ENCODE measurements at places on chromosomes 1 and 21.

- DNase-seq, result no peak
Observed at GRCh38 chr1:183368213-183369108, 49.7 kb downstream of the NMNAT2 start.

DNA sequence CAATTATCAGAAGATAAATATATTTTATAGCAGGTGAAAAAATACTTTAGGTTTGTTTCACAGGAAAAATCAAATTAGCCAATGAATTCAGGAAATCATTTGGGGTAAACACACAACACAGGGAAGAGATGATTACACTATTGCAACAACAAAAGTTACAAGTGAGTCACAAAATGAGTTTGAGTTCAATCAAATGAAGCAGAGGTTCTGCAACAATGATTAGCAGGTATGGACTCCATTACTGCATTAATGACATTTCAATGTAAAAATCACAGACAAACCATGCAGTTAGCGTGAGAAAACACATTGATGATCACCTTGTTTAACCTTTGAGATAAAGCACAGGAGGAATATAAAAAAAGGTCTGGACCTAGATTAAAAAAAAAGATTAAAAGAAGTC lies 9.7 kb downstream of the ADGRL4 start:
- DNase-seq, result no peak

DNA sequence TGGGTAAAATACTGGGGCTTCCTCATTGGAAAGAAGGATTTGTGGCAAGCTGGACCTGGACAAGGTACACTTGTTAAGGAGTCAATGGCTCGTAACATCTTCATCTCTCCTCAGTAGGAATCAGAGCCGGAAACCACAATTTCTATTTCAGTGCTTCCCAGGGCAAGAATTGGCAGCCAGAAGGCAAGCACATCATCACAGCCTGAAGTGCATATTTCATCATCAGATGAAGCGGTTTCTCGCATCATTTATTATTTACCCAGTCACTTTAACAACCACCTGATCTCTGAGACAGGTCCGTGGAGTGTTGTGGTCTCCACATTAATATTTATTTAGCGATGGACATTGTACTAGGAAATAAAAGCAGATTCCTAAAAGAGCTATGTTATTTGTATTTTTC lies 55.0 kb downstream of the KCNJ15 start:
- no peak for DNase-seq

- DNase-seq, result no peak
Observed at GRCh38 chr1:241635556-241636152, 4.5 kb downstream of the CHML start.

- no peak for DNase-seq
Observed at GRCh38 chr1:156293098-156293434, 2.4 kb downstream of the GLMP start.

GRCh38 chr1:17216078-17216477 lies 11.2 kb downstream of the PADI1 start:
- no peak for DNase-seq

DNA sequence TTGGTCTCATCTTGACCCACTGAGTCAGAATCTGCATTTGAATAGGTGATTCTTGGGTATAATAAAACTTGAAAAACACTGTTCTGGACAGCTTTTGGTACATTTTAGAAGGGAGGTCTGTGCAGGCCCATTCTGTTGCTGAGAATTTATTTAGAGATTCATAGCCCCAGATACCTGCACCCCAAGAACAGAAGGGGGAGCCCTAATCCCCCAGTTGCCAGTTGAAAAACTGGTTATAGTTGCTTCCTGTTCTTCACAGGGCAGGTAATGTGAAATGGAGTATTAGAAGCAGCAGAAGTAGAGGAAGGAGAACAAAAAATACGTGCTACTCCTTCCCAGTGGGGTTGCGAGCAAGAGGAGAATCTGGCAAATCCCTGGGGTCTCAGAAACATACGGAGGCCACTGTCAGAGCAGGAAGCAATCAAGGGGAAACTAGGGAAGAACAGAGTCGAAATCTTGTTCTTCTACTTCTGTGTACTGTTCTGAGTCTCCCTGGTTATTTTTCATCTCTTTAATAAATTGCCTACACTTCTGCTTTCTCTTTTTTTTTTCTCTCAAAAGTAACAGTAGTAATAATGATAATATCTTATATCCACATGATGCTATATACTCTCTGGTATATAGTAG lies 4.6 kb upstream of the CLCA2 start:
- DNase-seq, result no peak

DNA sequence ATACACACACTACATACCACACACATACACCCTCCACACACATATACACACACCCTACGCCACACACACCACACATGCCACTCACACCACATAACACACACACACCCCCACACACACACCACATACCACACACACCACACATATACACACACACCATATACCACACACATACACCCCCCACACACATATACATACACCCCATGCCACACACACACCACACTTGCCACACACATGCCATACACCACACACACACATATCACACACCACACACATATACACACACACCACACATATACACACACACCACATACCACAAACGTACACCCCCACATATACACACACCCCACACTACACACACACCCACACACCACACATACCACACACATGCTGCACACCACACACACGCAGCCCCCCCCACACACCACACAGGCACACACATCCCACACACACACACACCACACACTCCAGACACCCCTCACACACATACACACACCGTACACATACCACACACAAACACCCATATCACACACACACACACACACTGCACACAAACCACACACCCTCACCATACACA lies 76.7 kb upstream of the TMPRSS2 start:
- DNase-seq, result no peak

DNA sequence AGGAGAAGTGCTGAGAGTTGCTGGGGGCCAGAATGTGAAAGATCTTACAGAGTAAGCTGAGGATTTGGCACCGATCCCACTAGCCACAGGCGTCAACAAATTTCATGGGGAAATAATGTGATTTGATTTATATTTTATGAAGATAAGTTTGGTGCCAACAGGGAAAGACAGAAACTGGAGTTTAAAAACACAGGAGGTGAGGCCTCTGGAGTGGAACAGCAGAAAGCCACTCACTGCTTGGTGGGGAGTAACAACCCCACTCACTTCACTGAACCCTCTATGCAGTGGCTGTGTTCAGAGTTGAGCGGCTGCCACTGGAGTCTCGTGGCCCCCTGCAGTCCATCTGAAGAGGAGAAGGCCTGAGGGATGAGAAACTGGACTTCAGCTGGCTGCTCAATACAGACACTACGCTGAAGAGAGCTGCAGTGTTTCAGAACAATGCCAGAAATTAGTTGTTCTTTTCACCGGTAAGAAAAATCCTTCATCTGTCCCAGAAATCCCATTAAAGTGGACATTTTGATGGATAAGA lies 48.0 kb upstream of the RXRG start:
- DNase-seq, result no peak

DNA sequence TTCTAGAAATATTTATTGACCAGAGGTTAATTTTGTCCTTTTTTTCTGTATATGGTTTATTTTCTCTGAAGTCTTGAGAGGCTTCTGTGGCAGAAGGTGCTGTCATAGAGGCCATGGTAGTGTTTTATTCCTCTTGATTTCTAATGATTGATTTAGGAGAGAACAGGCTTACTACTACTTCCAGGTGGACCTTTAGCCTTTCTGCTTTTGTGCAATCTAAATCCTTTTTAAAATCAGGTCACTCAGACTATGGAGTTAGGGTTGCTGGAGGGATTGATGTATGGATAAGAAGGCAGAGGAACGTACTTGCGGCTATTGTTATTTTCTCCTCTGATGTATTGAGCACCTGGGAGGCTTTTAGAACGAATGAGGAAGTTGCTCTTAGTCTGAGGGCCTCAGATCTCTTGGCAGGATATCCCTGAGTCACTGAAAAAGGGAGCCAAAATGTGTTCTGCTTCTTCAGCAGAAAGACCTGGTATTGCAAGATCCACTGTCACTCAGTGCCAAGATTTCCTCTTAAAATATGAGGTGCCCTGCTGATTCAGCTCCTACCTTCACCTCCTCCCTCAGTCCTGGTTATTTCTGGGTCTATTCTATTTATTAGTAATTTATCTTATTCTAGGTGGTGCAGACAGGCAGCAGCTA lies 277.4 kb downstream of the ZNF648 start:
- DNase-seq, result no peak

GRCh38 chr1:54997711-54997986 lies 1.1 kb upstream of the BSND start:
- DNase-seq, result no peak

DNA sequence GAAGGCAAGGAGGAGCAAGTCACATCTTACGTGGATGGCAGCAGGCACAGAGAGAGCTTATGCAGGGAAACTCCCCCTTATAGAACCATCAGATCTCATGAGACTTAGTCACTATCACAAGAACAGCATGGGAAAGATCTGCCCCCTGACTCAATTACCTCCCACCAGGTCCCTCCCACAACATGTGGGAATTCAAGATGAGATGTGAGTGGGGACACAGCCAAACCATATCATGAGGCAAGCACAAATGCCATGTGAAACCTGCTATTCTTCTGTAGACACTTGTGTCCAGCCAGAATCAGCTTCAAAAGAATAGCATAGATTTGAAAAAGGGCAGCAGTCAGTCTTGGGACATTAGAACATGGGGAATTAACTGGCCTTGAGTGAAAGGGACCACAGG lies 32.2 kb upstream of the UBE2U start:
- no peak for DNase-seq

GRCh38 chr1:155437405-155437804 lies 116.7 kb downstream of the RUSC1 start:
- DNase-seq, result no peak

- DNase-seq, result no peak
Observed at GRCh38 chr1:16139473-16139962, 16.4 kb downstream of the EPHA2 start.

DNA sequence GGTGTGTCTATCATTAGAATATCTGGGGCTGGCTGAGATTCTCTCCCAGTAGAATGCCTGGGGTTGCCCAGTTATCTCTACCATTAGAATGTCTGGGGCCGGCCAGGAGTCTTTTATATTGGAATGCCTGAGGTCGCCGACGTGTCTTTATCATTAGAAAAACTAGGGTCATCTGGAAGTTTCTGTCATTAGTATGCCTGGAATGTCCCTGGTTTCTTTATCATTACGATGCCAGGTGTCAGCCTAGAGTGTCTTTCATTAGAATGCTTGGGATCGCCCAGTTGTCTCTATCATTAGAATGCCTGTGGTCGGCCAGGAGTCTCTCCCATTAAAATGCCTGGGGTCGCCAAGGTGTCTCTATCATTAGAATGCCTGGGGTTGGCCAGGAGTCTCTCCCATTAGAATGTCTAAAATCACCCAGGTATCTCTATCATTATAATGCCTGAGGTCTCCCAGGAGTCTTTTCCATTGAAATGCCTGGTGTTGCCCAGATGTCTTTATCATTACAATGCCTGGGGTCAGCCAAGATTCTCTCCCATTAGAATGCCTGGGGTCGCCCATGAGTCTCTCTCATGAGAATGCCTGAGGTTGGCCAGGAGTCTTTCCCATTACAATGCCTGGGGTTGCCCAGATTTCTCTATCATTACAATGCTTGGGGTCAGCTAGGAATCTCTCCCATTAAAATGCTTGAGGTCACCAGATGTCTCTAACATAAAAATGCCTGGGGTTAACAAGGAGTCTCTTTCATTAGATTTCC lies 53.2 kb downstream of the RNF187 start:
- no peak for DNase-seq

GRCh38 chr1:189350983-189351616 lies 1126.6 kb downstream of the BRINP3 start:
- no peak for DNase-seq

DNA sequence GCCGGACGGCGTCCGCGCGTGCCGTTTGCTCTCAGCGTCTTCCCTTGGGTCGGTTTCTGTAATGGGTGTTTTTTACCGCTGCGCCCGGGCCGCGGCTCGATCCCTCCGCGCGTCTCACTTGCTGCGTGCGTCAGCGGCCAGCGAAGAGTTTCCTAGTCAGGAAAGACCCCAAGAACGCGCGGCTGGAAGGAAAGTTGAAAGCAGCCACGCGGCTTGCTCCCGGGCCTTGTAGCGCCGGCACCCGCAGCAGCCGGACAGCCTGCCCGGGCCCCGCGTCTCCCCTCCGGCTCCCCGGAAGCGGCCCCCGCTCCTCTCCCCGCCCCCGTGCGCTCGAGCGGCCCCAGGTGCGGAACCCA lies 159.8 kb downstream of the RUNX1 start:
- DNase-seq, result peak; percentile 72

- no peak for DNase-seq
Observed at GRCh38 chr21:42937960-42938605, 12.7 kb upstream of the ERVH48-1 start.

GRCh38 chr1:160888926-160889325 lies 3.9 kb upstream of the ITLN1 start:
- no peak for DNase-seq

All from left colon (tissue), 2 donors.